Frontal cortex (tissue), 4 donors: ENCODE measurements at places on chromosomes 13 and 19.

GRCh38 chr19:45153339-45154063, 7.3 kb downstream of the NKPD1 start:
- DNase-seq, result peak; percentile 72

GRCh38 chr13:113666329-113666670, 719 bp upstream of the GRK1 start:
- DNase-seq, result no peak

DNA sequence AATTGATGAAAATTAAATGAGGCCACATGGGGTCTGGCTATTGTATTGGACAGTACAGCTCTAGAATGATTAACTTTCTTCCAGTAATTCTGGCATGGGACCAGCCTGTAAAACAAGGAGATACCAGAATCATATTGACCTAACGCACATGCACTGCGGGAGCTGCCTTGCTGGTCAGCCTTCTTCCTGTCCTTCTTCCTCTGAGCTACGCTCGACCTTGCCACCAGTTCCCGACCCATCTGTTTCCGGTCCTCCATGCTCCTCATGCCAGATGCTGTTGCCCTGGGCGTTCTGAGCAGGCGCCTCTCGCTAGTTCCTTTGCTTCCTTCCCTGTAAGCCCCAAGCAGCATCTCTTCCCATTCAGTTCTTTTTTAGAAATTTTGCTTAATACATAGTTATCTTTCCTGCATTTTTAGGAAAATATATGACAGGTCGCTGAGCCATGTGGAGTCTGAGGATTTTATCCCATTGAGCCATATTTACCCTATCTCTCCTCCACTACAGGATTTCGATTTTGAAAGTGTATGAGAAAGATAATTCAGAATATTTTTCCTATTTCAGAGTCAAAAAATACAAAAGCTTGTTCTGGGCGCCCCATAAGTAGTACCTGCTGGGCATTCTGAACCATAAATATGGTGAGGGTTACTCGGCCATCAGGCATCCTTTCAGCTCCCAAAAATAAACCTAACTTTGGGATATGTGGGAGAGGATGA, 38.6 kb downstream of the TNFRSF19 start:
- DNase-seq, result no peak

DNA sequence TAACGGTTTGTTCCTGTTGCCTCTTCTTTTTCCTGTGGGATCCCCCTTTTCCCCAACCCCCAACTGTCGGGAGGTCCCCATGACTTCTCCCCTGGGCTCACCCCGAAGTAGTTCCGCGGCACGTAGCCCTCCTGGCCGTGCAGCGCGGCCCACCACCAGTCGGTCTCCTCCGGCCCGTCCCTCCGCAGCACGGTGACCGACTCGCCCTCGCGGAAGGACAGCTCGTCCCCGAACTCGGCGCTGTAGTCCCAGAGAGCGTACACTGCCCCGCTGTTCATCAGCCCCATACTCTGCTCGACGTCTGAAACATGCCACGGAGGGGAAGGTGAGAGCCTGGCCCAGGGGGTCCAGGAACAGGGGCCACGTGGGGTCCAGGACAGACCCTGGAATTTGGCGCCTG, 12.1 kb upstream of the ERCC2 start:
- no peak for DNase-seq

DNA sequence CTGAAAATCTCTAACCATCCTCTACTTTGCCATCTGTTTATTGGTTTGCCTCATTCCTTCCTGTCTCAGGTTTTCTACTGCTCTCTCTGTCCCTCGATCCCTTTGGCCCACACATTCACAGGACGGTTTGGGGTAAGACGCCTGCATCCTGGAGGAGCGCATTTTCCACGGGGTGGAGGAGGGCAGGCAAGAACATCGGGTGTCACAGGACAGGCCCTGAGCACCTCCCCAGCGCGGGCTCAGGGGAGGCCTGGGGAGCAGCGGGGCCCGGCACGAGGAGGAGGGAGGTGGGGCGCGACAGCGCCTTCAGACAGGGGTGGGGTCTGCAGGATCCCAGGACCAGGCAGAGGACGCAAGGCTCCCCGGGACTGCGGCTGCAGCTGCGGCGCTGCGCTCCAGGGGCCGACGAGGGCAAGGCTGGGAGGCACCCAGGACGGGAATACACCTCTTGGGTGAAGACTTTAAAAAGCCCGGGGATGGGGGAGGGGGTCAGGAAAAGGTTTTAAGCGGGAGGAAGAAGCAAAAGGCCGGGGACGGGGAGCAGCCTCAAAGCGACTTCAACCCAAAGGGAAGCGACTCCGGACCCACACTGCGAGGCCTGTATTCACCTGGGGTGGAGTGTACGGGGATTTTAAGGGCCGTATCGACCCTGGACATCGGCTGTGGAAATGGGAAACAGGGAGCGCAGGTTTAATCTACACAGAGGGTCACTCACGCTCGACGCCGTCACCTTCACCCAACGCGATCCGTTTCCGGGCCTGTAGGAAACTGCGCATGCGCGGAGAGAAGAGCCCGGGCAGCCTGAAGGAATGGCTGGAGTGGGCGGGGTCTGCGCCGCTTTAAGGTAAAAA, at the start of gene ZNF415:
ZNF415 (minus strand) TSS at position 770 of the 851 bp plus-strand sequence. CDS start 10,234 bp downstream, outside the sequence.
- peak; percentile 64 for DNase-seq

DNA sequence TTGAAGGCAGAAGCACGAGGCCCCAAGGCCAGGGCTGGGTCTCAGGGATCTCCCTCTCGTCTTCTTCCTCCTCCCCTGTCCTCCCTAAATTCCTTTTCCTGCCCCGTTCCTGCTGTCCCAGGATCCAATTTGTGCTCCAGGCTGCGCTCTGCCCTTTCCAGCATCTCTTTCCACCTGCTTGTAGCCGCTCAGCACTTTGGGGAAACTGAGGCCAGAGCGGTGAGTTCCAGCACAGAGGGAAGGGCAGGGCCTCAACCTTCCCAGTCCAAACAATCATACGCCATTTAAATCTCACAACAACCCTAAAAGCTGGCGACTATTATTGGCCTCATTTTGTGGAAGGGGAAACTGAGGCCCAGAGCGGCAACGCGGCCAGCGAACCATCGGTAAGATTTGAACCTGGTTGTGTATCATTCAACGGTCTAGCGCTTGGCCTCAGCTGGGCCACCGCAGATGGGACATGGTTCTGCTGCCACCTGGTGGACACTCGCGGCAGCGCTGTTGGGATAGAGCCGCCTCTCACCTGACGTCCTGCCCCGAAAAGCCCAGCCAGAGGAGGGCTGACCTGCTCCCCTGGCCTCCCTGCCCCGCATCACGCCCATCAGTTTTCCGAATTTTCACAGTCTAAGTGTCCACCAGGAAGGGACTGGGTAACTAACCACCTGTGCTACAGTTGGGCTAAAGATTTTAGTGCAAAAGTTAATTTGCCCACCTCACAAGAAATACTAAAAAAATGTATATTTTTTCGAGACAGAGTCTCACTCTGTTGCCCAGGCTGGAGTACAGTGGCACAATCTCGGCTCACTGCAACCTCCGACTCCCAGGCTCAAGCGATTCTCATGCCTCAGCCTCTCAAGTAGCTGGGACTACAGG, 4.2 kb upstream of the RPL18A start:
- peak; percentile 68 for DNase-seq

GRCh38 chr19:35915443-35915842, 7.3 kb upstream of the TYROBP start:
- DNase-seq, result no peak

DNA sequence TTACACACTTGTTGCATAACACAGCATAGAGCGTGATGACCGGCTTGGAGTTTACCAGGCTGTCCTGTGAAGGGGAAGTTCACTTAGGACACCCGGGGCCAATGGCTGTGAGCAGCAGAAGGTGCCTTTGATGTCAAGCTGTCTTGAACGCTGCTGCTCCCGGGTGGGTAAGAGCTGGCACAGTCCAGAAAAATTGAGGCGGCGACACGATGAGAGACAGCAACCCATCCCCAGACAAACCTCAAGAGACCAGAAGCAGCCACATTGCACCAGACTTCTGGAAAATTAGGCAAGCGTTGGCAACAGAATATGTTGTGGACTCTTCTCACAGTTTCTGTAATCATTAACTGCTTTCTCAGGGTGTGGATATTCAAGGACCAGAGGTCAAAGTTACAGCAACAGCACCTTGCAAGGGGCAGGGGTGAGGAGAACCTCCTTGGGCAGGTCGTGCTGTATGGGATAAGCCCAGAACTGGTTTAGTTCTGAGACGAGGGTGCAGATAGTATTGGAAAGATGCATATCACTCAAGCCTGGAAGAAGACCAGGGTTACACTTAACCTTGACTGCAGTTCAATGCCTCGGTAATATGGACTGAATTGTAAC, 10.1 kb downstream of the NFILZ start:
- DNase-seq, result no peak

GRCh38 chr19:17125062-17125727, 49.6 kb downstream of the MYO9B start:
- no peak for DNase-seq

DNA sequence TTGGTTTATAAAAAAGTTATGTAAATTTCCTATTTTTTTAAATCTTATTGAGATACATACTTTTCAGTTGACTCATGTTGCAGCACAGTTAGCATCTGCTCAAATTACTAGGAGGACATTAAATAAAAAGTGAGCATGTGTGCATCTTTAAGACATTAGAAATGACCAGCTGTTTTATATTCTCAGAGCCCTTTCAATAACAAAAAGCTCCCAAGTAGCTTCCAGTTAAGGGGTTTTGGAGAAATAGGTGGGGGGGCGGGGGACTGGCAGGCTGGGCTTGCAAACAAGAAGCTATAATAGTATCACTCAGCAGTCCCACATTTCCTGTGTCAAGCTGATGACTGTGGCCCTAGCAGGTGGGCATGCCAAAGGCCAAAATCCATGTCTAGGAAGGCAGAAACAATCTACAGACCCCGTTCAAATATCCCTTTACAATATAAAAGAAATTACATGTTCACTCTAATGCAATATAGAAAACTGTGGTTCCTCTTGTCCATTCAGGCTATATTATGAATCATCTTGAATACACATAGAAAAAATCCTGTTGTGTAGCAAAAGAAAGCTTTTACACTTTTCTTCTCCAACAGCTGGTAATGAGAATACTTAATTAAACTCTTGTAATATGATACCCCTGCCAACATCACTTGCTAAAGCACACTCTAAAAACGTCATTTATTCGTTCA, 1713.2 kb upstream of the SLC10A2 start:
- no peak for DNase-seq

GRCh38 chr13:100266026-100266425, 177.1 kb downstream of the PCCA start:
- no peak for DNase-seq

GRCh38 chr13:27171244-27171826, at the start of gene USP12:
USP12 (minus strand) TSS chr13:27171811; CDS start chr13:27171639, 172 bp downstream.
- peak; percentile 73 for DNase-seq

- no peak for DNase-seq
These were observed 337.7 kb downstream of the KCNRG start for GRCh38 chr13:50352720-50353480.

DNA sequence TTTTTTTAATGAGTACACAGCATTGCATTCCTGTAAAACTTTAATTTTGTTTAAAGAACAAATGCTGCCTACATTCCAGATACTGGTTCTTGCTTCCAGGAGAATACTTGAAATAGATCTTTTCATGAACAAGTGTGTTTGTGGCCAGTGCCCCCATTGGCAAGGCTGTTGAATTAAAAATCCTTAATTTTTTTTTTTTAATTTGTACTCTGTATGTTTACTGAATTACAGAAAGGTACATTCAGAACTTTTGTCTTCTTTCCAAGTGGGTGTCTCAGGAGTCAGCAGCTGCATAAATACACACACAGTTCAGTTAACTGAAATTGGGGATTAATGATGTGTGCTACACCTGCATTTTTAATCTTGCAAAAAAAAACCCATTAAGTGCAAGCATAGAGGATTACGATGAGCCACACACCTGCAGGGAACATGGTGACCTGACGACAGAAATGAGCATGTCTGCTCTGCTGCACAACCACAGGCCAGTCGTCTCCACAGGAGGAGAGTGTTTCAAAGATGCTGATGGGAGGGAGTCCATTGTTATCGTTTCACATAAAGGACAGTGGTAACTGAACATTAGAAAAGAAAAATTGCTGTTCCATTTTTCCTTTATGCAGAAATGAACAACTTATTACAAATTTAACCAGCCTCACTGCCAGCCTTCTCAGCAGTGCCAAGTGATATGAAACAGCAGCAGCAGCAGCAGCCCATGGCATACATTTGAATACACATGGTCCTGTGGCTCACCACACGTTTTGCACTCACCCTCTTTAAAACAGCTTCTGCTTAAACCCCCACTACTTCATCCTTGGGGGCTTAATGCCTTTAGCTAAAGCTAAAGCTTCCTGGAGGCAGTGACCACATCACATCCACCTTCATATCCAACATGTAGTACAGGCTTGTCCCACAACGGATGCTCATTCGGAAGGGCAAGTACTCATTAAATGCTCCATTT, 72.3 kb upstream of the RFC3 start:
- no peak for DNase-seq

DNA sequence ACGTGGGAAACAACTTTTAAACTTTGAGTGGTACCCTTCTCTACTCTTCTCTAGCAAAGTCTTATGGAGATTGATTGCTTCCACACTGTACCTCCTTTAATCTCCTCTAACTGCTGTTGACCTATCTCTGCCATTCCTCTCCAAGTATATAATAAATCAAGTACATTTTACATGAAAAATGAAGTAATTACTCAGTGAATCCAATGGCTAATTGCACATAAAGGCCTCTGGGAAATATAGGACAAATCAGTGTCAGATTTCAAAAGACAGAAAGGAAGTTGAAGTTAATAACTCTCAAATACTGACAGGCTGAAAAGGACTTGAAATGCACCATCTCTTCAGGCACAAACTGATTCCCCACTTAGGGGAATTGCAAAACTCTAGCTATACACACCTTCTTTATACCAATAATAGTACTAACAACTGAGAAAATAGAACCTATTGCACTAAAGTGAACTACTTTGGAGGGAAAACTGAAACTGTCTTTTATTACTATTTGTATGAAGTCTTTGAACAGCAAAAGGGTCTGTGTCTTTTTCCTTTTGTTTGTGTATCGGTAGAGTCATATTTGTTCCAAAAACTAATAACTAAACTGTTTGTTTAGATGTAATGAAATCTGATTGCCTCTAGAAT, 701.1 kb downstream of the PCDH9 start:
- DNase-seq, result no peak

- DNase-seq, result no peak
These were observed 788 bp upstream of the DLEU7 start for GRCh38 chr13:50844084-50844875.

DNA sequence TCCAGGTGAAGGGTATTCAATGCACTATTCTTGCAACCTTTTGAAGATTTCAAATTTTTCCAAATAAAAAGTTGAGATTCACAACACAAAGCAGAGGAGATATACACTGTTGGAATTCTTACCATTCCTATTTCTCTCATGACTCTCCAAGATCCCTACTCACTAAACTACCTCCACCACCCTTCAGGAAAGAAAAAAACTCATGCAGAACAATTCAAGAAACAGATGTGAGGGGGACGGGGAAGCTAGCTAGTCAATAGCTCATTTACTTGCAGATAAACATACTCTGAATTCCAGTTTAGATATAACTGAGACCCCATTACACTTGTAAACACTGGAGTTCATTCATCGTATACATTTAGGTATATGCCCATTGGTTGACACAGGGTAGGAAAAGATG, 90.0 kb upstream of the SERP2 start:
- DNase-seq, result no peak

GRCh38 chr19:57083711-57084110, 36.1 kb upstream of the USP29 start:
- DNase-seq, result no peak
